ENCODE measurements at places on chromosomes 12 and 14.
A peak's percentile ranks its signal among the peaks of the same experiment; 100 is the strongest.

GRCh38 chr14:90963343-90963742 is 97.1 kb downstream of the RPS6KA5 start:
- no peak for DNase-seq

DNA sequence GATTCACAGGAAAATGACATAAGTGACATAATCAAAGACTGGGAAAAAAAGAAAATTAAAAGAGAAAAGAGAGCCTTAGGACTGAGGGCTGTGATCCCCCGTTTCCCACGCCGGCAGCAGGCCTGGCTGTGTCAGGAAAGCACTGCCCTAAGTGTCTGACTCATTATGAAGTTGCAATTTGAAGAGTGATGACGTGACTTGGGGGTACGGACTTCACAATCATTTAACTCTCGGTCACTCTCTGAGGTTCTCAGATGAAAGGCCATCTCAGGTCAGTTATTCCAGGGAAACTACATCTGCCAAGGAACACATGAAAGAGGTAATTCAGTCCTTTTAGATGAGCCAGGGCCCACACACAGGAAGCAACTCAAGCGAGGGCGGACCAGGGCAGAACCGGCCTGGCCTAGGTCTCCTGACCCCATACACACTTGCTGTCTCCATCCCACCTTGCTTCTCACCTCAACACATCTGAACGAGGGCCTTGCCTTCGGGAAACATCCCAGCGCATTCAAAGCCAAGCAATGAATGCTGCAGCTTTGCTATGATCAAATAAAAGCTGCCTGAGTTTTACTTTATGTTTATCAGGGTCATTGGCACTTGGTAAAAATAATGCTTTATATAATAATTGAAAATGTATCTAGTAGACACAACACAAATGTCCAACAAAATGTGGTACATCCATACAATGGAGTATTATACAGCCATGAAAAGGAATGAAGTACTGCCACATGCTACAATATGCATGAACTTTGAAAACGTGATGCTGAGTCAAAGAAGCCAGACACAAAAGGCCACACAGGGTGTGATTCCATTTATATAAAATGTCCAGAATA is 2.7 kb downstream of the SSH1 start:
- DNase-seq, result no peak

GRCh38 chr14:59836116-59836515 is 34.5 kb downstream of the RTN1 start:
- no peak for DNase-seq

GRCh38 chr14:92495027-92495426 is 18.6 kb upstream of the RIN3 start:
- peak; percentile 1 for DNase-seq

DNA sequence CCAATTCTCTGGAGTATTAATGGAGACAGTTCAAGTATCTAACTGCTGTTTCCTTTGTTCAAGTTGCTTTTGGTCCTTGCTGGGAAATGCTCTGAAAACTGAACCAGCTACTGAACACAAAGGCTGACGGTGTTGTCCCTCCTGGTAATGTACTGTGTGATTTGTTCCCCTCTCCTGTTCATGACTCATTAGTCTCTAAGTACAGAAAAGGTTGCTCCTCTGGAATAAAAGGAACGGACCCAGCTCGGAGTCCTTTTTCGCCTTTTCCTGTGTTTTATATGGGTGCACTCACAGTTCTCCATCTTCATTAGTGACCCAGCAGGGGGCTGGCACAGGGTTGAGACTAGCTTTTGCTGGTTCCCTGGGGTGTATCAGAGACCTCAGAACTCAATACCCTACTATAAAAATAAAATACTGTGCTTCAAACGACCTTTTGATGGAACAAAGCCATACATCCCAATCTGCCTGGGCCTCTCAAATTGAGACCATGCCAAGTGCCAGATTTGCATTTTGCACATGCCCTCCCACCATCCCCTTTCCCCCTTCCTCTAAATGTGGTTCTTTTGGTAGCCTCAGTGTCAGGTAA is 269.7 kb downstream of the RAD51B start:
- DNase-seq, result no peak

- no peak for DNase-seq
Measured at GRCh38 chr12:9237286-9237685, 29.1 kb upstream of the PZP start.

DNA sequence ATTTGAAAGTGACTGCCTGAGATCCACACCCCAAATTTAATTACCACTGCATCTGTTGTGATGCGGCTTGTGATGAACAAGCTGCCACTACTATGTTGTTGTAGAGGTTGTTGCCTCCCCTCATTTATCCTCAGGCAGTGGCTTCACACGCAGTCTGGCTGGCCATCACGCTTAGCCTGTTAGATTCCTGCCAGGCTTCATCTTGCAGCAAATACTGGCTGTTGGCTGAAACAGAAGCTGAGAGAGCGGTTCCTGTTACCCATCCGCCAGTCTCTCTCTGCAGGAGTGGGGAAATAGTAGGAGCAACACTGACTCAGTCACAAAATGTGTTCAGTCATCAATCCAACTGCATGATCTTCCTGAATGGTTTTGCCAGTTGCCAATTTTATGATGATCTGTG is 934.4 kb downstream of the FLRT2 start:
- no peak for DNase-seq

GRCh38 chr14:102235275-102235897 is 69.6 kb downstream of the MOK start:
- no peak for DNase-seq

GRCh38 chr14:79573486-79573885 is 637.8 kb downstream of the DIO2 start:
- no peak for DNase-seq

DNA sequence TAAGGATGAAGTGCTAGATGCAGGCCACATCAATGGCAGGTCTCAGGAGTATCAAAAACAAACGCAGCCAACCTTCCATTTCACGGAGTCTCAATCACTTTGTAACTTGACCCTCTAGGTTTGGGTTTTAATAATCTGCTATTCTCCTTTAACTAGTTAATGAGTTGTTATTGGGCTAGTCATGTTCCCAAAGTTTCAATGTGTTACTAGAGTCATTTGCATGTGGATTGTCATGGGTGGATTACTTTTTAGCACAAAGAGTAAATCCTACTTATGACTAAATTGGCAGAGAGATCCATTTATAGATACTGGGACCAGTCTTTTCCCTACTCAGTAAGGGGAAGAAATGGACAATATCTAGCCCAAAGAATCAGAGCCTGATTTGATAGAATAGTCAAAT is 151.0 kb downstream of the BCAT1 start:
- DNase-seq, result no peak

DNA sequence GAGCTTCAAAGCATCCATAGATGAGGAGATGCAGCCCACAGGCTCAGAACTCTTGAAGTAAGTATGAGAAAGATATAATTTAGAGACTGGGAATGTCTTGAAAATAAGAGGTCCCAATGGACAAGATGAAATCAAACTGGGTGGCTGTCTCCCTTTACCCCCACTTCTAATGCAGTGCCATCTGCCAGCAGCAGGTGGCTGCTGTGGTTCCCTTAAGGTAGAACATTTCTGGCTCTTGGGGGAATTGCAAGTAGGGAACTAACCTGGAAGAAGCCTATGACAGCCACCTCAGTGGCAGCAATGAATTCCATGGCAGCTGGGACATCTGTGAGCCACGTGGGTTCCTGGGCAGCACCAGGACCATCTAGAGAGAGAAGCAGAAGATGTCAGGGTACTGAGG is 648 bp downstream of the ERP27 start:
- DNase-seq, result no peak

GRCh38 chr14:22982477-22983245 is at the start of gene AJUBA:
Gene AJUBA, minus strand, starts transcription at chr14:22982551. Its CDS starts 285 bp downstream, at chr14:22982266.
- DNase-seq, result no peak

DNA sequence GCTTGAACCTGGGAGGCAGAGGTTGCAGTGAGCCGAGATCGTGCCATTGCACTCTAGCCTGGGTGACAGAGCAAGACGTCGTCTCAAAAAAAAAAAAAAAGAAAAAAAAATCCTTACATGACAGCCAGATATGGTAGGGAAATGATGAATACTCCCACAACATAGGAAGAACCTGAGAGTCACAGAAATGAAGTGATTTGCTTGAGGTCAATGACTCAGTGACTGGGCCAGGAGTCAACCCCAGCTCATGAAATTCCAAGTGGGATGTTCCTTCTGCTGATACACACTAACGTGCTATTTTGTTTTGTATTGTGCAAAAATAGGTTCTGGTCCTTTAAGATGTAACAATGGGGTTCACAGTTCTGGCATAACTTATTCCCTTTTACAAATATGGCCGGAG is 9.0 kb downstream of the RHOF start:
- DNase-seq, result no peak

GRCh38 chr12:88889326-88890110 is 309.2 kb upstream of the KITLG start:
- no peak for DNase-seq

DNA sequence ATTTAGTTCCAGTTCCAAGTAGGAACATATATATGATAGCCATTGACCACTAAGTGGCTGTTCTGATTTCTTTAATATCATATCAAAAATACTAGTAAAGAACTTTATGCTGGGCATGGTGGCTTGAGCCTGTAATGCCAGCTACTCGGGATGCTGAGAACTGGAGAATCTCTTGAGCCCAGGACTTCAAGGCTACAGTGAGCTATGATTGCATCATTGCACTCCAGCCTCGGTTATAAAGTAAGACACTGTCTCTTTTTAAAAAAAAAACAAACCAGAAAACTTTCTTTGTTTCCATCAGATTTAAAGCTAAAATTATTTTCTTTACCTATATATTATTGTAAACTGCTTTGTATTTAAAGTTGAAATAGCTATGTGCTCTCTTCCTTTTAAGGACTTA is 127.0 kb downstream of the SCAF11 start:
- no peak for DNase-seq

- no peak for DNase-seq
Measured at GRCh38 chr12:52216100-52216499, 16.9 kb upstream of the KRT7 start.

DNA sequence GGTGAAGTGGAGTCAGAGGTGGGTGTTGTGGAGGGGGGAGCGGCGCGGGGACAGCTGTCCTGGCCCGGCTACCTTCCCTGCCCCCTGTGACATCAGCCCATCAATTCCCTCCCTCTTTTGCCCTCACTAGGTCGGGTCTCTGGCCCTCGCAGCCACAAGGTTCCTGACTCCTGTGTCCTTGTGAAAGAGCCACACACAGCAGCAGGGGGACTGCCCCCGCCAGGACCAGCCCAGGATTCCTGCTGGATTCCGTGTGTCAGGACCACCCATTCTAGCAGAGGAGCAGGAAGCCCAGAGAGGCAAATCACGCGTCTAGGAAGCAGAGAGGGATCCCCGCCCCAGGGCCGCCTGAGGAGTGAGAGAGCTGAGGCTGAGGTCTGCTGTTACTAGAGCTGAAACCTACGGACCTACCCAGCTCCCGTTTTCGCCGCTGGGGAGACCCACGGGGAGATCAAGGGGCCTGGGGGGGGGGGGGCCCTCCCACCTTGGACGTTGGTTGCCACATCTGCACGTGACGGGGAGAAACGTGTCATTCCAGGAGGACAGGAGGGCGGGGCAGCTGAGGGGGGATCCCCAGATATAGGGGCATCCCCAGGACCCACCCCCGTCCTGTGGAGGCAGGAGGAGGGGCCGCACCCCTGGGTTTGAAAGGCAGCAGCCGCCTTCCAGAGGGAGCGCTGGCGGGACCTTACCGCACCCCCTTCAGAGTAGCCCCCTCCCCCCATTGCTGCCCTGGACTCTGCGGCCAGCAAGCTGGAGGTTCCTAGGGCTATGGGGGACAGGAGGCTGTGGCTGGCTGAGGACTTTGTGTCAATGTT is 12.5 kb upstream of the INF2 start:
- DNase-seq, result no peak

DNA sequence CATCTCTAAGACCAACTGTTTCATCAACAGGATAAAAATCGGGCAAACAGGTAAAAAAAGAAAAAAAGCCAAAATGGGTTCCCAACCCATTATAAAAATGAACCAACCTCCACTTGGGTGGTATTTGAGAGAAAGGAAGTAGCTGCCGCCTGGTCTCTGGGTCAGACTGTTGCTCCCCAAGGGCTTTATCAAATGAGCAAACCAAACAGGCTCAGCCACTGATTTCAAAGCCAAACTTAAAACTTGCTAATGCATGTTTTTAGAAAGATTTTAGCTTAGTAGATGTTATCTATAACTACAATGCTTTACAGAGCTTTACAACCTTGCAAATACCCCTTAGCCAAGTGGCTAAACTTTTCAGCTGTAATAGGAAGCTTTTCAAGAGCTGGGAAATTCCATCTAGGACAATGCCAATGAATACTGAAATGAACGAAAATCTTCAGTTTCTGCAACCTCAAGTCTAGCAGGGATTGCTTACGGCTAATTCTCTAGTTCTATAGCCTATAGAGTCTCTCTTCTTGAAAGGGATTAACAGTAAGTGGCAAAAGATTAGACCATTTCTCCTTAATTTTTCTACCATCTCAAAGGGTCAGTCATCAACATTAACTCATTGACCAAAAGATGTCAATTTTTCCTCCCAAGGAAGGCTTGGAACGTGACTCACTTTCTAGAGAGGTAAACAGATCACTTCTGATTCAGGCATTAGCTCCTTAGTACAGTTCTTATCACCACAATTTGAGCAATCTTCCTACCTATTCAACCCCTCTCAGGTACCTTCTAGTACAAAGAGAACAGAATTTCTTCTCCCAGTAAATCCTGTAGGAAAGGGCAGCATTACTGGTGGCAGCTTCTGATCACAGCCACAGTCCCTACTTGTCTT is 4.2 kb downstream of the PPM1H start:
- no peak for DNase-seq

DNA sequence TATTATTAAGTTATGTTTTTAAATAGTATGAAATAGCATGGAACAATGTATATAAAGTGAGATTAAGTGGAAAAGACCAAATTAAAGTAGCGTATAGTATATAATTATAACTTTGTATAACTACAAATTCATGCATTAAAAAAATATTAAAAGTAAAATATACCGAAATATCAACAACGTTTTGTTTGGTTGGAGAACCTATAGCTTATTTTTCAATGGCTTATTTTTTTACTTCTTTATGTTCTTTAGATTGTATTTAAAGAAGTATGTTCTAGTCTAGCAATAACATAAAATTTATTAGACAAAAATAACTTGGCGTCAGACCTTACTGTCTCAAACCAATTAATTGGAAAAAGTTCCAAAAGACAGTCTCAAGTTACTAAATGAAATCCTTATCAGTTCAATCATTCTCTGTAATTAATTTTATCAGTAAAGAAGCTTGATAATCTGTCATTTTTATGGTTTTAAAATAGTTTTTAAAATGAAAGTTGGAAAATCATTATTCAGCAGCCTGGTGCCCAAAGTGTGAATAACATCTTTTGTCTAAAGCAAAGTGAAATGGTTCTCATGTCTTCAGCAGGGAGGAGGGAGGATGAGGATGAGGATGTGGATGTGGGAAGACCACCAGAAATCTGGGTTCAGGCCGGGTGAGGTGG is 46.7 kb downstream of the IRAK3 start:
- DNase-seq, result no peak

- no peak for DNase-seq
Measured at GRCh38 chr14:49692193-49692757, 645 bp upstream of the KLHDC1 start.

GRCh38 chr12:93708952-93709351 is 31.8 kb downstream of the CRADD start:
- DNase-seq, result no peak

DNA sequence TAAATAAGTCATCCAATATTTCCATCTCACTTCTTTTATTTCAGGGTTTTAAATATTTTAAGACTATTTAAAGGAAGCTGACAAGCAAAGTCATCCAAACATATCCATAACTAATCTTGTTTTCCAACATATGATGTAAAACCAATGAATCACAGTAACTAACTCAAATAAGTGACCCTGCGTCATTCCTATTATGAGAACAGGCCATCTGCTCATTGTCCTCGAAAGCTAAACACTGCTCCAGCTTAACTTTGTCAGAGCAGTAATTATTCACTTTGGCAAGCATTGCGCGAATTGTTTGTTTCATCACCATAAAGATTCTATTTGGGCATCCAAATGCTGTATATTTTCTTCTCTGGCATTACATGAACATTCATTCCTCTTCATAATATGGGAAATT is 99.1 kb downstream of the CAPZA3 start:
- no peak for DNase-seq
